NCI-H1930 (cell line): ENCODE measurements at places on chromosomes 12 and 14.

GRCh38 chr14:56590535-56590960, 10.9 kb downstream of the TMEM260 start:
- DNase-seq, result no peak

GRCh38 chr12:110379197-110379596, 24.3 kb downstream of the ANAPC7 start:
- no peak for DNase-seq

DNA sequence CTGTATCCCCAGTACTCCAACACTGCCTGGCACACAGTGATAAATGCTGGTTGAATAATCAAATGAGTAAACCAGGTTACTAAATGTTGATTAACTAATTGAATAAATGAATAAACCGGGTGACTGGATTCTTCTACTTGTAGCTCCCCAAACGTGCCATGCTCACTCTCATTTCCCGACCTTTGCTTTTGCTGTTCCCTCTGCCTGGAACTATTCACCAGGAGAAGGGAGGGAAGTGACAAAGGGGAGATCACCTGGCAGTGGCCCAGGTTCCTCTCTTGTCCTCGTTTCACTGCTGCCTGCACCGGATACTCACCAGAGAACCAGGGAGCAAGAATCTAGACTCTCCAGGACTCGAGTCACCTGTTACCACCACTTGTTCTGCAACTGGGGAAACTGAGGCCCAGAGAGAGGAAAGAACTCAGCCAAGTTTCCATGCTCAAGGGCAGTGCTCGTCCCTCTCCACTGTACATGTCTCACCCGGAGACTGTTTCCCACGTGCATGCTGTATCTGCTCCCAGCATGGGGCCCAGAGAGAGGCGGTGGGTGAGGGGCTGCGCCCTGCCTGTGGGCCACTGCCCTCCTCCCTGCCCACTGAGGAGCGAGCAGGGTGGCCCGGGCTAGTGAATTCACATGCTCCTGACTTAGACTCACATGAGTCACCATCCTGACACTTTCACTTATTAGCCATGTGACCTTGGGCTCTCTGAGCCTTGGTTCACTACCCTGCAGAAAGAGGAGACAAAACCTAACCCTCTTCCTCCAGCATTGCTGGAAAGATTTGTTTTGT, 17.7 kb upstream of the POP5 start:
- DNase-seq, result no peak

DNA sequence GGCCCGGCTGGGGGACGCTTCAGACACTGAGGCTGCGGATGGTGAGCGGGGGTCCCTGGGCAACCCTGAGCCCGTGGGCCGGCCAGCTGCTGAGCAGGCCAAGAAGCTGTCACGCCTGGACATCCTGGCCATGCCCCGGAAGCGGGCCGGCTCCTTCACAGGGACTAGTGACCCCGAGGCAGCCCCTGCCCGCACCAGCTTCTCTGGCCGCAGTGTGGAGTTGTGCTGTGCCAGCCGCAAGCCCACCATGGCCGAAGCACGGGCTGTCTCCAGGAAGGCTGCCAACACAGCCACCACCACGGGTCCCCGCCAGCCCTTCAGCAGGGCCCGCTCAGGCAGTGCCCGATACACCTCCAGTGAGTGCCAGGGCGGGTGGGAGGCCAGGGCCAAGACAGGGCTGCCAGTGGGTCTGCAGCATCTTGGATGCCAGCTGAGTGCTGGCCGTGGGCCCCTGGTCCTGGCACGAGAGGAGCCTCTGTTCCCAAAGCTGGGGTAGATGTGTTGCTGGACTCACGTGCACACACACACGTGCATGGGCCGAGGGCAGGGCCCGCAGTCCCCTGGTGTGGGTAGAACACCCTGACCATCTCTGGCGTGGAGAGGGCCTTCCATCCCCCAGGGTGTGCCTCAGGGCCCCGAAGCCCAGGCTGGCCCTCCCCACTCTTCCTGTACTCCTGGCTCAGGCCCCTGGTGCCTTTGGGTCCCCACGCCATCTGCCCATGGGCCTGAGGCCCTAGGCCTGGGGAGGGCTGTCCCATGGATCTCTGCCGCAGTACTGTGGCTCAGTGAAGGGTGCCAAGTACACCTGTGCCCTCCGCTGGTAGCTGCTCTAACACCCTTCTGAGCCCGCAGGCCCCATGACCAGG, 22.8 kb downstream of the CEP170B start:
- no peak for DNase-seq

DNA sequence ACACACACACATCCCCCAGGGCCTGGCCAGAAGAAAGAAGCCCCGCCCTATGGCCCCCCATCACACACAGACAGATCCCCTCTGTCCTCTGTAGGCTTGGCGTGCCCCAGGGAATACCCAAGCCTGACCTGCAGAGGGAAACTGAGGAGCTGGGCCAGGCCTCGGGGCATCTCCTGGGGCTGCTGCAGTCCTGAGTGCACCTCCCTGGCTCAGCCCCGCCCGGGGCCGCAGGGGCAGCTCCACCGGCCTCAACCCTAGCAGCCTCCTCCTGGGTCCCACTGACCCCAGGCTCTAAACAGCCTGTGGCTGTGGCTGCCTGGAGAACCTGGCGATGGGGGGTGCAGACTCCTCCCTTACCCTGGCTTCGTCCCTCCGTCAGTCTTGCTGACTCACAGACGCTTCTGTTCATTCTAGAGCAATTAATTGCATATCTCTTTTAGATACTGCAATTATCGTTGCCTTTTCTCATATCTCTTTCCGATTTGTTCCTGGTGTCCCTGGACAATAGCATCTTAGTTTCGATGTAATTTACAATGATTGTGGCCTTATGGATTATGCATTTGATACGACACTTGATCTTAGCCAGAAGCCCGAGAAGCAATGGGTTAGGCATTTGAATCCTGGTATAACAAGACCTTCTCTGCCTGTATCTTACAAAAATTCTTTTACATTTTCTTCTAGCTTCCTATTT, 45.8 kb upstream of the EIF5 start:
- no peak for DNase-seq
